Fibroblast of lung (primary cell): ENCODE measurements at places on chromosomes 2 and 18. TPM values are rescaled to one million over a fixed set of nuclear protein-coding genes. Genes with fewer than 3 reads are reported as not detected.

VWA3B gene
- total RNA-seq: 0.17 and 0.26 TPM in 2 replicates

GPR45 gene
- total RNA-seq: not detected in 2 replicates

CIB4 gene
- not detected in 2 replicates for total RNA-seq

SCYGR7 gene
- total RNA-seq: not detected in 2 replicates

ERICH2 gene
- 3.1 and 4.1 TPM in 2 replicates for total RNA-seq

C2orf49 gene
- 23.4 and 28.4 TPM in 2 replicates for total RNA-seq

GKN2 gene
- not detected in 2 replicates for total RNA-seq

AKAIN1 gene
- total RNA-seq: not detected in 2 replicates

CYRIA gene
- total RNA-seq: 7.4 and 10.2 TPM in 2 replicates

FOXI3 gene
- total RNA-seq: not detected in 2 replicates

PNKD gene
- 21.3 and 27.7 TPM in 2 replicates for total RNA-seq

DGUOK gene
- 51.6 and 54.3 TPM in 2 replicates for total RNA-seq

DNAJC5G gene
- total RNA-seq: not detected in 2 replicates

GNAL gene
- 0.50 and 0.77 TPM in 2 replicates for total RNA-seq

ECEL1 gene
- not detected in 2 replicates for total RNA-seq

DYSF gene
- total RNA-seq: under 0.01 TPM in 1 of 2 replicates, not detected in the other

HOXD8 gene
- total RNA-seq: not detected in 2 replicates

IL1RL1 gene
- total RNA-seq: 0.50 and 4.6 TPM in 2 replicates

RTKN gene
- total RNA-seq: 11.8 and 16.0 TPM in 2 replicates

MC4R gene
- total RNA-seq: not detected in 2 replicates

SERPINB12 gene
- not detected in 2 replicates for total RNA-seq

CLK1 gene
- total RNA-seq: 68.5 and 76.8 TPM in 2 replicates

SP100 gene
- total RNA-seq: 93.0 and 120 TPM in 2 replicates

ORMDL1 gene
- total RNA-seq: 40.8 and 68.5 TPM in 2 replicates

RAB6D gene
- total RNA-seq: under 0.01 TPM in 1 of 2 replicates, not detected in the other

COBLL1 gene
- total RNA-seq: 5.1 and 10.1 TPM in 2 replicates

RESP18 gene
- not detected in 2 replicates for total RNA-seq

FER1L5 gene
- 0.50 and 0.51 TPM in 2 replicates for total RNA-seq

DSC3 gene
- total RNA-seq: under 0.01 and 0.17 TPM in 2 replicates

SLC4A3 gene
- total RNA-seq: 1.3 and 1.5 TPM in 2 replicates

MEP1B gene
- total RNA-seq: under 0.01 TPM in 2 replicates

FKBP1B gene
- total RNA-seq: 4.9 and 12.1 TPM in 2 replicates

EMILIN2 gene
- 11.1 and 18.0 TPM in 2 replicates for total RNA-seq

SCN3A gene
- 0.26 and 0.33 TPM in 2 replicates for total RNA-seq

HOXD10 gene
- total RNA-seq: not detected in 2 replicates

CAMKMT gene
- 6.2 and 7.9 TPM in 2 replicates for total RNA-seq

CDCA7 gene
- 1.3 and 1.5 TPM in 2 replicates for total RNA-seq

FAP gene
- 81.9 and 96.1 TPM in 2 replicates for total RNA-seq
